ENCODE measurements at places on chromosomes 3 and 15.

GRCh38 chr3:112136046-112136445 lies 3.0 kb upstream of the GCSAM start:
- DNase-seq = no peak

DNA sequence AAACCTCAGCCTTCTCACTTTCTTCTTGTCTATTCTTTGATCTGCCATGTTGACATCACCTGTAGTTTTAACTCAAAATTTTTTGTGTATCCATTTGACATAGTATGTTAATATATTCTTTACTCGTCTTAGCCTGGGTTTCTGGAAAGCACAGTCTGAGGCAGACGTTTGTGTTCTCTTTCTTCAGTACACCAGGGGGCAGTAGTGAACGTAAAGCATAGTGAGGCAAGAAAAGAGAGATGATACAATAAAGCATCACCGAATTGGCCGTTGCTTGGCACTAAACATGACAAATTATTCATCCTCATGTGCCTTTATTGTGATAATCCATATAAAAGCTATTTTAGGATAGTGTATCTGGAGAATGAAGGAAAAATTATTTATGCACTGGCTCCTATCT lies 141.0 kb upstream of the MYRIP start:
- peak; percentile 9 for DNase-seq

DNA sequence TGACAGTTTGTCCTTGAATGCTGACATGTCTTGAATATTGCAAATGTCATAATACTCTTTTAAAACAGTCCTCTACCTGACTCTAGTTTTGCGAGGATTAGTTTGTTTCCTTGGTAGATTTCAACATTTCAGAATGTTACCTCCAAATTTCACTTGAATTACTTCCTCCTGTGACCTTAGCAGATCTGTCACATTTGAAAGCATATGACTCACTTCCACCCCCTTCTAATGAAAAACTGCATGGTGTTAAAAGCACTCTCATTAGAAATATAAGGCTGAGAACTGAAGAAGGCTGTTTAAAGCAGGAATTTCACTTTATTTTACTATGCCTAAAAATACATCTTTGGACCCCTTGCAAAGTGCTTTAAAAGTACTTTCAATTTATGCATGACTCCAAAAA lies 598.7 kb upstream of the TGFBR2 start:
- DNase-seq = no peak

- no peak for DNase-seq
Measured at GRCh38 chr3:148464246-148464645, 233.5 kb upstream of the AGTR1 start.

- DNase-seq = no peak
Measured at GRCh38 chr3:100103558-100104441, 10.5 kb downstream of the FILIP1L start.

DNA sequence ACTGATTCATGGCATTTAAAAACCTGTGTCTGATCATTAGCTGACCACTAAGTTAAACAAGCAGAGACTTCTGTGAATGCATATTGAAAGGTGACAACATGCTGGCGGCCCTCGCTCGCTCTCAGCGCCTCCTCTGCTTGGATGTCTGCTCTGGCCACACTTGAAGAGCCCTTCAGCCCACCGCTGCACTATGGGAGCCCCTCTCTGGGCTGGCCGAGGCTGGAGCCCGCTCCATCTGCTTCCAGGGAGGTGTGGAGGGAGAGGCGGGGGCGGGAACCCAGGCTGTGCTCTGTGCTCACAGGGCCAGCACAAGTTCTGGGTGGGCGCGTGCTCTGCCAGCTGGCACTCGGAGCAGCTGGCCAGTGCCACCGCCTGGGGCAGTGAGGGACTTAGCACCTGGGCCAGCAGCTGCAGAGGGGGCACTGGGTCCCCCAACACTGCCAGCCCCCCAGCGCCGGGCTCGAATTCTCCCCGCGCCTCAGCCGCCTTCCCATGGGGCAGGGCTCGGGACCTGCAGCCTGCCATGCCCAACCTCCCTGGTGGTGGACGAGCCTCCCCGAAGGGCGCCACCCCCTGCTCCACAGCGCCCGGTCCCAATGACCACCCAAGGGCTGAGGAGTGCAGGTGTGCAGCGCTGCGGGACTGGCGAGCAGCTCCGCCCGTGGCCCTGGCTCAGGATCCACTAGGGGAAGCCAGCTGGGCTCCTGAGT lies 252.4 kb downstream of the ZIC4 start:
- DNase-seq = no peak

- DNase-seq = no peak
Measured at GRCh38 chr3:183172051-183172639, 9.6 kb upstream of the LAMP3 start.

DNA sequence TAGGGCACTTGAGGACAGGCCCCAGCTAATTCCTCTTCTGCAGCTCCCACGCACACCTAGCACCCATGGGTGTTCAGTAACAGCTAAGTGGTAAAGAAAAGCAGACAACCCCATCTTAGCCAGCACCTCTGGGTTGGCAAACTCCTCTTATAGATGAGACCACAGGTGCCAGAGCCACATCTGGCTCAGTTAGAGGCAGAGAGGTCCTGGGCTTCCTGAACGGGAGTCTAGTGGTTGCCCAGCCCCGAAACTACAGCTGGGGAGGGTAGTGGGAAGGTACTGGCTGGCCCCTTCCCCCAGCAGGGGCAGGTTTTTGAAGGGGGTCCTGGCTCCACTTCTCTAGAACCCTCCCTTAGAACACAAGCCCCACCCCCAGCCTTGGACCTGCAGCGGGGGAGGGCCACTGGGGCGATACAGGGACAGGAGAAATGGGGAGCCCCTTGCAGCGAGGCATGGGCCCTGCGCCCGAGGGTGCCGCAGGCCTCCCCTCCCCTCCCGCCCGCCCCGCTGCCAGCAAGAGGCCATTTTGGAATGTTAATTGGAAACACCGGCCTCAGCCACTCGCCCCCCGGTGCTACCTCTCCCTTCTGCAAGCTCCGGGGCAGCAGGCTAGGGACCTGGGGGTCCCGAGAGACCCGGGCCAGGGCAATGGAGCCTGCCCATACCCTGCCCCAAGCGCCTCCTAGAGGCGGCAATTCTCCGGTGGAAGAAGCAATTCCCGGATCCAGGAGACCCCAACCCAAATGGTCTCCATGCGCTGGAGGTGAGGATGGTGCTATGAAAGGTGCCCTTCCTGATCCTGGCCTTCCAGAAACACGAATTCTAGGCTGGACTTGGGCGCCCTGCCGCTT lies 1.5 kb downstream of the DUSP7 start:
- no peak for DNase-seq

GRCh38 chr15:40826423-40827075 lies 2.0 kb downstream of the PPP1R14D start:
- DNase-seq = no peak

GRCh38 chr3:37652851-37653250 lies 208.8 kb upstream of the CTDSPL start:
- no peak for DNase-seq

DNA sequence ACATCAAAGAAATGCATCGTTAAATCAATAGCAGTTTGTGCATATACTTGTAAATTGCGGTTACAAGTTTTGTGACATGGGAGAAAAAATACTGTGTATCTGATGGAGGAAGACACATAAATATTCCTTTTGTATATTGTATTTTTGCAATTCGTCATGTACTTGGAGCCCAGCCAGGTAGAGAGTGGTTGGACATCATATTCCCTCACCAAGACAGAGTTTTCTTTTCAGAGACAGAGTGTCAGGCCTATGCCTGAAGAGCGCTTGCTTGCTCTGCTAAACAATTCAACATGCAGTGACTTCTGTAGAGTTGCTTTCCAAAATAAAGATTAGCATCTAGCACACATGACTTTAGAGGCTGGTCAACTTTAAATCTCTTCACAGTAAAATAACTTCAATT lies 24.8 kb upstream of the MEIS2 start:
- DNase-seq = no peak

- no peak for DNase-seq
Measured at GRCh38 chr15:98547275-98547674, 101.1 kb upstream of the IGF1R start.

DNA sequence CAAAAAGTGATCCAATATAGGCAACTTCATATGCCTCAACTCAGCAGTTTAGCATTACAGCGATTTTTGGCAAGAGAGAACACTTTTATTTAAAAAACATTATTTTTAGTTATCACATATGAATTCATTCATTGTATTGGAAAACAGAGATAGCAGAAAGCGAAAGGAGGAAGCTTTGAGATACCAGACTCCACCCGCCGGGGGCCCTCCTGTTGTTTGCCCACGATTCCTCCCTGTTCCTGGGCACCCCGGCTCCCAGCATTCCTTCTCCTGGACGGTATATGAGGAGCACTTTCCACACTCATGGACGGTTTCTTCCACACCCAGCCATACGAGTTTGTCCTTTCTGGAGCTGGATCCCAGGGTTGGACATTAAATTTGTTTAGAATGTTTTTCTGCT lies 18.2 kb downstream of the APBA2 start:
- no peak for DNase-seq

DNA sequence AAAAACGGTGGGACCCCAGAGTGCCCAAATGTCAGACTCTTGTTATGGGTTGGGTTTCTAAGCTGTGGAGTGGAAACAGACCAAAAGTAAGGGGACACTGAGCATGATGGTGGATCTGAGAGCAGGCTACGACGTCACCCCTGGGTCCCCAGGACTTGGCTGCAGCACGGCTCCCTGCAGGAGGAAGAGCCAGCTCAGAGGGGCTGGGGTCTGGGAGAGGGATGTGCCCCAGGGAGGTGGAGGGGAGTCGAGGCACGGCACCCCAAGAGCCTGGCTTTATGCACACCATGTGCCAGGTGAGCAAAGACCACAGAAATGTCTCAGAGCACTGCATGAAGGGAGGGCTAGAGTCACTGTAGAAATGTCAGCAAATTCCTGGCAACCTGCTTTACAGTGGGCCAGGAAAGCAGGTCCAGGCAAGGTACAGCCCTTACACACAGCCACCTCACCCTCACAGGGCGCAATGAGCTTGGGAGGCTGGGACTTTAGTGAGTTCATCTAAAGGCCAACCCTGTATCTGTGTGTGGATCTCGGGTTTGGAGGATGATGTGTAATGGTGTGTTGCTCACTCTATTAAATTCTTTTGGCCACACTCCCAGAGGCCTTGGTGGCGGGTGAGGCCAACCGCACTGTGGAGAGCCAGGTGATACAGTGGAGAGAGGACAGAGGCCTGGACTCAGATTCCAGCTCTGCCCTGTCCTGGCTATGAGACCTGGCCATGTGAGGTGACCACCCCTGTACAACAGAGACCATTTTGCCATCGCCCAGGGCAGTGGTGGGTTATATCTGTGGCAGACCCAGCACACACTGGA lies 14.1 kb downstream of the CTSH start:
- DNase-seq = no peak

- DNase-seq = no peak
Measured at GRCh38 chr3:170863816-170864215, 6.2 kb downstream of the RPL22L1 start.

- DNase-seq = no peak
Measured at GRCh38 chr15:40436116-40436891, 4.4 kb upstream of the BAHD1 start.

- no peak for DNase-seq
Measured at GRCh38 chr3:10041034-10041433, 14.8 kb downstream of the FANCD2 start.

GRCh38 chr3:32945136-32945535 lies 6.3 kb upstream of the CCR4 start:
- DNase-seq = no peak

DNA sequence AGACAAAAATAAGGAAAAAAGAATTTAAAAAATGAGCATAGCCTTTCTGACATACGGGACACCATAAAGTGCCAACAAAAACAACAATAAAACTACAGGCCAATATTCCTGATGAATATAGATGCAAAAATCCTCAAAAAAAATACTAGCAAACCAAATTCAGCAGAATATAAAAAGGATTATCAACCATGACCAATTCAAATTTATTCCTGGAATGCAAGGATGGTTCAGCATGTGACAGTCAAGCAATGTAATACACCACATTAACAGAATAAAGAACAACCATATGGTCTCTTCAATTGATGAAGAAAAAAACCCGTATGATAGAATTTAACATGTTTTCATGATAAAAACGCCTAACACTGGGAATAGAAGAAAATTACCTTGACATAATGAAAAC lies 341.7 kb downstream of the PYDC2 start:
- no peak for DNase-seq

GRCh38 chr3:9876991-9877390 lies 3.1 kb downstream of the CIDEC start:
- DNase-seq = no peak

- no peak for DNase-seq
Measured at GRCh38 chr15:99486371-99487336, 79.1 kb upstream of the MEF2A start.

DNA sequence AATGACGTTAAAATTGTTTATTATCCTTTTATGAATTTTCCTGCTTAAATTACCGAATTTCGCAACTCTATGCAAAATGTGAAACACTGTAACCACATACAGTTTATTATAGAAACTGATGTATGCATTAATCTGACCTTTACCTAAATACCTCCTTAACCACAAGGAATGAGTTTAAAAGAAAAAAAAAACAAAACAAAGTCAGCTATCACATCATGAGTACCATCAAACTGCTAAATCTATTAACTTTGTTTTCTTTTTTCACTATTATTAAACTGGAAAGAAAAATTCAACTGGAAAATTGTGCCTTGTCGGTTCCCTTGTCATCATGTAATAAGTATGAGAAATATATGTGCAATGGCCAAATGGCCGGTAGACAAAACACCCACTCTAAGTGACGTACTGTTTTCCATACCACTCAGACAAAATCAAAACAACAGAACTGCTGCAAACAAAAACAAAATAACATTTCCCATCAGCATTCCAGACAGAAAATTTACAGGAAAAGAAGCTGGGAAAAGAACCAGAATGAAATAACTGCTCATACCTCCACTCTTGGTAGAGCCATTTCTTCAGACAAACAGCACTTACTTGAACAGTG lies 415.3 kb downstream of the FOXP1 start:
- DNase-seq = no peak

GRCh38 chr15:99120050-99120777 lies 15.3 kb downstream of the SYNM start:
- DNase-seq = no peak

GRCh38 chr15:96351761-96352603 lies 21.5 kb downstream of the NR2F2 start:
- DNase-seq = no peak

DNA sequence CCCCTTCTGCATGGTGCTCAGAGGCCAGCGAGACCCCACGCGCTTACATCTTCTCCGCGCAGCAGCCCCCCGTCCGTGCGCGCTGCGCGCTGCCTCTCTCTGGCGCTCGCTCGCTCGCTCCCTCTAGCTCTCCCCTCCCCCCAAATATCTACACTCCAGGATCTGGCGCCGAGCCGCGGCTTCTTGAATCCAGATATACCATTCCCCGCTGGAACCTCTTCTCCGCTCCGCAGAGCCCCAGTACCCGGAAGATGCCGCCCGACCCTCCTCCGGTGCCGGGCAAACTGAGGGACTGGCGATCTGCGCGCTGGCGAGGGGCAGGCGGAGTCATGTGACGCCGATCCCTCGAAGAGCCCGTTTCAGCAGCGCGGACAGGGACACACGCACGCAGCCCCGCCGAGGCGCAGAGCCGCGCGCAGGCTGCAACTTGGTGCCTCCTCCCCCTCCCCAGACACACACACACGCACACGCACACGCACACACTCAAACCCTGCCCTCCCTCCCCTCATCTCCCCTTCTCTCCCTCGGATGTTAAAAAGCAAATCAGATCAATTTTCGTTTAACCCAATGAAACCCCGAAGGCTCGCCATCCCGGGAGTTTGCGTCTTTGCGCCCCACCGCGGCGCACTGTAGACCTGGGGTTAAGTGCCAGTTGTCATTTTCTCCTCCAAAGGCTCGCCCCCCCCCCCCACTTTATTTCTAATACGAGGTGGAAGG lies at the start of gene RASGRF1:
TSS of gene RASGRF1 (minus strand) at position 294 of the 717 bp plus-strand sequence. CDS start at position 12, 282 bp downstream.
- no peak for DNase-seq

- DNase-seq = no peak
Measured at GRCh38 chr3:51530485-51530884, 8.0 kb upstream of the RAD54L2 start.

GRCh38 chr15:69172847-69173246 lies 12.4 kb downstream of the GLCE start:
- no peak for DNase-seq
